ENCODE measurements at places on chromosomes 11 and 22.

DNA sequence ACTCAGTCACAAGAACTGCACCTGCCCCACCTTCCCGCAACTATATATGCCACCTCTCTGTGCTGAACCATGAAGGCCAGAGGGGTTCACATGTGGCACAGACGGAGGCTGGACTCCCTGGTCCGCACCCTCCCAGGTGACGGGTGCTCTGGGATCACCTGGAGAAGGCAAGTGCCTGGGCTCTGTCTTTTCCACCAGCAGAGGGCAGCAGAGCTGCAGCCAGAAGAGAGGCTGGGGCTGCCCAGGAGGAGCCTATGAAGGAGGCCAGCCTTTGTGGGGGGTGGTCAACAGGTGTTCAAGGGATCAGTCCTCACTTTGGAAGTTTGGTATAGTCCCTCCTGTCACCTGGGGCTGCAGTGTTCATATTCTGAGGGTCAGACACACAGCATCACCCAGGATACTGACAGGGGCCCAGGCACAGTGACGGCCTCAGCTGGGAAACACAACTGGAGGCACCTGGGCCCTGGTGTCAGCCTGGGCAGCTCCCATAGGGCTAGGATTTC is 39.2 kb upstream of the IGLL5 start:
- DNase-seq, result peak; percentile 52

- DNase-seq, result no peak
Observed at GRCh38 chr11:96875712-96876111, 485.9 kb downstream of the JRKL start.

GRCh38 chr11:15275141-15275540 is 160.4 kb downstream of the INSC start:
- DNase-seq, result no peak

- DNase-seq, result no peak
Observed at GRCh38 chr11:112632866-112633505, 328.2 kb upstream of the NCAM1 start.

- no peak for DNase-seq
Observed at GRCh38 chr11:132851247-132851646, 681.1 kb downstream of the OPCML start.

- no peak for DNase-seq
Observed at GRCh38 chr11:95289378-95290101, 58.5 kb upstream of the SESN3 start.

GRCh38 chr11:6448574-6448973 is 7.8 kb upstream of the HPX start:
- no peak for DNase-seq

Data from activated naive CD4-positive, alpha-beta T cell (primary cell).